GOT3 (cell line): ENCODE measurements at places on chromosomes 3 and 15.

DNA sequence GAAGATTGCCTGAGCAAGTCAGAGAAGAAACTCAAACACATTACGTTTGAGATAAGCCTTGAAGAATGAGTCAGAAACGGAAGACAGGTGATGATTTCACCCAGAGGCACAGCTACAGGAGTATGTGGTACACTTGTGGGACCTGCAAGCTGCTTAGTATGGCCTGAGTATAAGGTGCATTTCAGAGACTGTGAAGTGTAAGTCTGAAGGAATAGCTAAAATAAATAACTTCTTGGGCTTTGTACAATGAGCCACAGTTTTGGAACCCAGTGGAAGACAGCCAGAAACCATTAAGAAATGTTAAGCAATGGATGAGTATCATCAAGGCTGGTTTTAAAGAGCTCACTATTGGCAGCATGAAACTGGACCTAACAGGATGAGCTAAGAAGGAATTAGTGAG is 826.2 kb downstream of the ROBO1 start:
- no peak for DNase-seq

DNA sequence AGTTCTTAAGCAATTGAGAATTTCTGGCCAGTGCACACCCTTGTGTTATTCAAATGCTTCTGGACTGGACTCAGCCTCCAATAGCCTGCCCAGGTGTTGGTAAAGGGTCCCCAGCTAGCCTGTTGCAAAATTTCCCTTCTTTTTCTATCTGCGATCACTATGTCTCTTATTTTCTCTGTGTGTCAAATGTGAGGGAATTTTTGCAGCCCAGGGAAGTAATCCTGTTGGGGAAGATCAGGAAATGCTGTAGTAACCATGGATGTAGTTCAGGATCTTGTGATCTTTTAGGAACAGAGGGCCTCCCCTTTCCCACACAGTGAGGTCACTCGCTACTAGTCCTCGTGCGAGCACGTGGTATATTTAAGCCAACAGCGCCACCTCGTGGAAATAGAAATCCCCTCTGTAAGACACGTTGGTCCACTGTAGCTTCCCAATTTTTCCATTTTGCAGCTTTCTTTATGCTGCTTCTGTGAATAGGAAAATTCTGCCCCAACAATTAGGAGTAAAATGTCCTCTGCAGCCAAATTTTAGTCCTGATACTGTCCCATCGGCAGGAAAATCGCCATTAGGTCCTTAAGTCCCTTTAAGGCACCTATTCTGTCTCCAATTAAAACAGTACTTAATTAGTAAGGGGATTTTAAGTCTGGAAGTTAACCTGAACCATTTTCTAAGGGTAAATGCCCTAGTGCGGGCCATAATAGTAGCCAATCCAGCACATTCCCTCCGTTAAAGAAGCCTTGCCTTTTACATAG is 4.0 kb upstream of the SMCO1 start:
- no peak for DNase-seq

GRCh38 chr15:68278595-68279405 is 1.3 kb downstream of the FEM1B start:
- DNase-seq: no peak

DNA sequence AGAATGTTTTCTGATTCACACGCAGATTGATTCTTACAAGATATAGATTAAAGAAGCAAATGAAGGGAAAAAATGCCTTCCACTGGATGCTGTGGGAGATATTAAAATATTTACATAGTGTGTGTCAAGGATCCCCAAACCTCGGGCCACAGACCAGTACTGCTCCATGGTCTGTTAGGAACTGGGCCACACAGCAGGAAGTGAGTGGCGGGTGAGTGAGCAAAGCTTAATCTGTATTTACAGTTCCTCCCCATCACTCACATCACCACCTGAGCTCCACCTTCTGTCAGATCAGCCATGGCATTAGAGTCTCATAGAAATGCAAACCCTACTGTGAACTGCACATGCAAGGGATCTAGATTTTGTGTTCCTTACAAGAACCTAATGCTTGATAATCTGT is 552.6 kb upstream of the GOLIM4 start:
- no peak for DNase-seq
